ENCODE measurements at places on chromosomes 13 and 19.

DNA sequence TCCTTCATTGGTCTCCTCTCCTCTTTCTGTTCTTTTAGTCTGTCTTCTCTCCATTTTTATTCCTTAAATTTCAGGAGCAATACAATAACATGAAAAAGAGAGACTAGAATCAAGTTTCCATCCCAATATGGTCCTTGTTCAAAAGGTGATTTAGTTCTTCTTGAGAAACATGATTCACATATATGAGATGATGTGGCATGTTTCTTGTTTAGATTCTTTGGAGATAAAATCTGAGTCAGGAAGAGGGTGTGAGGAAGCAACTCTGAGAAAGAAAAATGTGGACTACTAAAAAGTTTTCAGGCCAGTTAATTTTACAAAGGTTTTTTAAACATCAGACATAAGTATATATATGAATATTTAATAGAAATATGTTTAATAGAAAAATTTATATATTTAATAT lies 231.4 kb downstream of the OXGR1 start:
- DNase-seq = no peak

DNA sequence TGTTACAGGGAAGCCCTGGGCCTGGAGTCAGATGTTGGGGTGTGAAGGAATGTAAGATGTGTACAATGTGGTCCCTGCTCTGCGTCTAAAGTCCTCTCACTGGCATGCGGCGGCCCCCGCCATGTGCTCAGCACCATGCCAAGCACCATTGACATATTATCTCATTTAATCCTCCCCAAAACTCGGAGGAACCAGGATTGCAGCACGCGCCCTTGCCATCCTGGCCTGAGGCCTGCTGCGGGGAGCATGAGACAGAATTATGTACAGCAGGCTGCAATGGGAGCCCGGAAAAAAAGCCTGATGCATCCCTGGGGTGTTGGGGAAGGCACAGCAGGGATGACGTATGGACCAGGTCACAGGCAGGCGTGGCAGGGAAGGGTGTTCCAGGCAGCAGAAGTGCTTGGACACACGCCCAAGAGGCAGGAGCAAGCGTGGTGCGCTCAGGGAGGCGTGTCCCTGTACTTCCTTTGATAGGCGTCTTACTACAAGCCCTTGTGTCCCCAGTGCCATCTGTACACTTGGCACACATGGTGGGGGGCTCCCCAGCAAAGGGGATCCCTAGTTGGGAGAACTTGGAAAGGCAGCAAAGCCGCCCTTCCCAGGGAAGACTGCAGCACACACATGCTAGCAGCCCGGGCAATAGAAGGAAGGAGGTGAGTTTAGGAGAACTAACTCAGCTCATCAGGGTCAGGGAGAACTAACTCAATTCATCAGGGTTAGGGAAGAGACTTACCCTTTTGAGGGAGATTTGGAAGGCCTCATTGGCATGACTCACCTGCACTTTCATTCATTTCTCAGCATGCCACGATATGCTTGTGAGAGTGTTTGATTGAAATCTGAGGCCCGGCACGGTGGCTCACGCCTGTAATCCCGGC lies 3.4 kb downstream of the EVI5L start:
- no peak for DNase-seq

DNA sequence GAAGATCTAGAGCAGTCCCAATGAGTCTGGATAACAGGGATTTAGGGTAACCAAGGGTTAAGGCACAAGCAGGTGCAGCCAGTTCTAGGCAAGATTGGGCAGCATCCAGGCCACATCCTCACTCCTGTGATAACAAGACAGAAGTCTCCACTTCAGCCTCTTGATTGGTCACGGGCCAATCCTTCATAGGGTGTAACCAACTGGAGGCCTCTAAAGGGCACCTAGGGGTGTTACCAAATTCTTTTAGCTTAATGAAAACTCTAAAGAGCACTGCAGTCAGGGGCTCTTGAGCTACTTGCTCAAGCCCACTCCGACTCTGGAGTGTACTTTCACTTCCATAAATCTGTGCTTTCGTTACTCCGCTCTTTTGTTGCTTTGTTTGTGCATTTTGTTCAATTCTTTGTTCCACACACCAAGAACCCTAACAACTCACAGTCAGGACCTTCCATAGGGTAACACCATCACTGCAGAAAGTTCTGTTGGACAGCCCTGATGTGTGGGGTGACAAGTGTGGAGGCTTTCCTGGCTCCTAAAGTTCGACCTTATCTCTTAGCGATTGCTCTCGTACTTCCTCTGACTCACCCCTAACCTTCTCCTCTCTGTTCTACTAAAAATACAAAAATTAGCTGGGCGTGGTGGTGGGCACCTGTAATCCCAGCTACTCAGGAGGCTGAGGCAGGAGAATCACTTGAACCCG lies 36.1 kb downstream of the ZSWIM9 start:
- DNase-seq = no peak

- peak; percentile 83 for DNase-seq
Observed at GRCh38 chr19:40609561-40610395, 8.6 kb downstream of the LTBP4 start.
